ENCODE measurements at places on chromosomes 7 and 10.

DNA sequence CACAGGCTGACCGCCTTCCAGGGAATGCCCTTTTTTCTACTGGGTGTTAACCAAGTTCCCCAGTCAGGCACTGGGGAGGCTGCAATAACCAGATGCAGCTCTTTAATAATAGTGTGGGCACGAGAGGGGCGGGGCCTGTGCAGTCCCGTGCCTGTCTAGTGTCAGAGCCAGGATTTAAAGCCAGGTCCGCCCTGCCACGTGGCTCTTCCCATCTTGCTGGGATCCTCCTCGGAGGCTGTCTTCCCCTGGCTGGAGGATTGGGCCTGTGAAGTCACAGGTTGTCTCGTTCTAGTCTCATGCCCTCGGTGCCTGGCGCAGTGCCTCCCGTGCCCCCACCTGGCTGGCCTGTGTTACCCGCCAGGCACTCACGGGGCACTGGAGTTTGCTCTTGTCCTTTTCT, 25.2 kb downstream of the TMEM120A start:
- DNase-seq, result no peak

GRCh38 chr10:78433766-78434535, 400.3 kb downstream of the RPS24 start:
- no peak for DNase-seq

GRCh38 chr10:61902445-61903220, 1.1 kb downstream of the ARID5B start:
- DNase-seq, result peak; percentile 46

DNA sequence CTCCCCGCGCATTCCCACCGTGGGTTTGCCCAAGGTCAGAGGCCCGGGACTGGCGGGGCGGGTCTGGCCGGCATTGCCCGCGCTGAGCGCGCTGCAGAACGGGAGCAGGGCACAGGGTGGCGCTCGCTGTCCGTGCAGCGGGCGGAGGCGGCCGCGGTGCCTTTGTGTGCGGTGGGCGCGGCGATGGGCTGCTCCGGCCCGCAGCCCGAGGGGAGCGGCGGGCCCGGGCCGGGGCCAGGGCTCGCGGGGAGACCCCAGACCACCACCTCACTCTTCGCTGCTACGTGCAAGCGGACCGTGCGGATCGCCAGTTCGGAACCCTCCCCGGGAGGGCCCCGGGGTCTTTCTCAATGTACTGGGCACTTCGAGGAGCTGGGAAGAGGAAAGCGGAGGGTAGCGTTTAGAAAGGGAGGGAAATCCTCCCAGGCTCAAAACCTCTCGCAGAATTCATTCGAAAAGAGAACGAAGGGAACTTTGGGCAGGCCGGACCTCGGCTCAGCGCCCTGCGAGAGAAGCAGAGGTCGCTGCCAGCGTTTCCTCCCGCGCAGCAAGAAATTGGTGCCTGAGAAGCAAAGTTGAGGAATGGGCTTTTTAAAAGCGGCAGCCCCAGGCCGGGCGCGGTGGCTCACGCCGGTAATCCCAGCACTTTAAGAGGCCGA, 8.5 kb downstream of the SP8 start:
- peak; percentile 25 for DNase-seq

GRCh38 chr7:114979388-114979787, 57.5 kb downstream of the MDFIC start:
- no peak for DNase-seq

GRCh38 chr7:26044320-26044719, 107.7 kb upstream of the NFE2L3 start:
- DNase-seq, result no peak

- DNase-seq, result no peak
Observed at GRCh38 chr7:134619627-134620331, 26.9 kb upstream of the BPGM start.

DNA sequence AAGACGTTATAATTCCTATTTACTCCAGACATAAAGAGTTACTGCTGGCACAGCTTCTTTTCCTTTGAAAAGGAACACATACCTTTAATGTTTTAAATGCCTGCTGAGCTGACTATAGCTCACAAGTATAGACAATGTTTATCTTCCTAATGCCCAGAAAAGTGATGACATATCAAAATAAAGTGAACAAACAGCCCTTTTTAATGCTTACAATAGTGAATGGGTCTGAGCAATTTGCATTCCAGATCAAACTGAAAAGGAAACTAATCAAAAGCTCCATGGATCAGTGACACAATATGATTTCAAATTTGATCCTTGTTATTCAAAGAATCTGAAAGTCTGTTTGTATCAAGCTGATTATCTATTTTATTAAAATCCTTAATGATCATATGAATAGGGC, 233.6 kb upstream of the SEMA3E start:
- no peak for DNase-seq

DNA sequence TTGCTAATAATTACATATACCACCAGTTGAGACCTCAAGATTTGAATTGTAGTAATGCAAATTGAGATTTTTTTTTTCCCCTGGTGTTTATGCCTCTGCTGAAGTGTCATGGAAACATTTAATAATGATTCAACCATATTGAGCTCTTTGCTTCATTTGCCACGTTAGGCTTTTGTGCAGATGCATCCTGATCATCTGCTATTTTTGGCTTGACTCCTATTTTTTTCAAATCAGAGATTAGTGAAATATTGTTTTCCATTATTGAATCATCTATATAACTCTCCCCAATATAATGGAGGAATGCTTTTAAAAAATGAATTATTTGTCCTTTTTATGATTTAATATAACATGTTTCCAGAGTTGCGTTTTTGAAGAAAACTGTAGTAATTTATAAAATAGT, 115.1 kb downstream of the SRI start:
- no peak for DNase-seq

DNA sequence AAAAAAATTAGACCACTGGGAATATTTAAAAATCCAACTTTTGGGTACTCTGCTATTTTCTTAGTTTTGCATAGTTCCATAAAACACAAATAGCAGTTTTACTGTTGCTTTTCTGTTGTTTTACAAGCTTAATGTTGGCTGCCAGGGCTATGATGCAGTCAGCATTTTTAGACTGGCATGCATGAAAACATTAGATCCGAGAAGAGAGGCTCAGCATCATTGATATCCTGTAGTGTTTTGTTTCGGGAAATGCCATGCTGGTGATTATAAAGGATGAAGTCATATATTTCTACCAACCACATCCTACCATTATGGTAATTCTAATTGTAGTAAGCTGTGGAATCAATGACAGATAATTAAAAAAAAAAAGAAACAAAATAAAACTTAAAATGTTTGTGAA, 104.6 kb downstream of the MBL2 start:
- no peak for DNase-seq

GRCh38 chr10:33027088-33027487, 69.1 kb upstream of the ITGB1 start:
- no peak for DNase-seq

- DNase-seq, result no peak
Observed at GRCh38 chr10:101961591-101962498, 94.1 kb downstream of the ARMH3 start.

DNA sequence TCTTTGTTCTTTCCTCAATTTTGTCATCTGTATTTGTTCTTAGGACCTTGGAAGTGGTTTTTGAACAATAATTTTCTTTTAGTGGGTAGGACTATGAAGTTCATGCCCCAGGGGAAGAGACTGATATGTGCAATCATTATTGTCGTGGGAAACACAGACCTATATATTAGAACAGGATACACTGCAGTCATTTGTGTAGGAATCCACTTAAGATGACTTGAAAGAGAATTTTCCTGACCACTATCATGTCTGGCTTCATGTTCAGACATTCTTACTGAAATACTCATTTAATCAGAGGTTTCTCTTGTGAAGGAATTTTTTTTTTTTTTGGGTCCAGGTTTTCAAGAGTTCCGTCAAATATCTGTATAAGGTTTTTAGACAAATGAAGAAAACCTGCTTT, 163.6 kb downstream of the SUGCT start:
- no peak for DNase-seq

GRCh38 chr10:119933179-119933578, 40.6 kb downstream of the SEC23IP start:
- no peak for DNase-seq
